ENCODE measurements at places on chromosomes 16 and 17. TPM values are rescaled to one million over a fixed set of nuclear protein-coding genes. Genes with fewer than 3 reads are reported as not detected.

DNA sequence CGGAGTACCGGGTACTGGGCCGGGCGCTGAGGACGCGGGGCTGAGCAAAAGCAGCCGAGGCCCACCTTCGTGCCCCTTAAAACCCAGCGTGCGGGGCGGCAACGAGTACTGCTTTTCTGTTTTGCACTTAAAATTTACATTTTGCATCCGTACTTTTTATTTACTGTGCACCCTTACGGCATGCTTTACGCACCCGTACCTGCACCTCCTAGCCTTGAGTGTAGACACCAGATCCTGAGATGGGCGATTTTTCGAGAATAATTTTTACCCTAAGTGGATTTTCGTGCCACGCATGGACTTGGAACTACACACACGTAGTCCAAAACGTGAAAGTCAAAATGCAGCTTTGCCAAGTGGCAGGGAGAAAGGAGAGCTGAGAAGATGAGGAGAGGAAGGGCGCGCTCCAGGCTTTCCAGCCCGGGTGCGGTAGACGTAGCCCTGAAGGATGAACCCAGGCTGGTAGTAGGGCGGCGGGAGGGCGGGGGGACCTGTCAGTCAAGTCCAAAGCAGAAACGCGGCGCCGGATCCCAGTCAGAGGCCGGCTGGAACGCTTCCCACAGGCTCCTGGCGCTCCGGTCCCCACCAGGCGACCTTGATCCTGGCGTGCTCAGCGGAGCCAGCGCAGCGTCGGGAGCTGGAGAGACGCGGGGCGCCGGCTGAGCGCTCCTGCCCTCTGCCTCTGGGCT is 1.2 kb upstream of the CBLN1 start:
- DNase-seq = no peak

DNA sequence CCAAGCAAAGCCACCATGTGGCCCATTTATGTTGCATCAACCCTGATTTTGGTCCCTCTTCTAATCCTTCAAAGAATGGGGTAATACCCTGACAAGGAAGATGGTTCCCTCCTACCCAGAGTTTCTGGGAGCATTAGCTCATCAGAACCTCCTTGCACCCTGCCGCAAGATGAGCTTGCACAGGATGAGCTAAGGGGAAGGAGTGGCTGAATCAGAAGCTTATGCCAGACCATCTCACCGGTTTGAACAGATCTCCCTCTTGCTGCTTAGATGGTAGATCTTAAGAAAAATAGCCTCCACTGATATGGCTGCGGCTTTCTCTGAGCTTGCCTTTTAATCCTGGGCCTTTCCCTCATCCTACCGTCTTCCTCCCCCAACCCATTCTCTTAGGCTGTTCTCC is 175.1 kb downstream of the SOX9 start:
- DNase-seq = no peak

- peak; percentile 77 for DNase-seq
Observed at GRCh38 chr17:74960570-74961342, 11.8 kb downstream of the HID1 start.

- DNase-seq = no peak
Observed at GRCh38 chr16:8548166-8548565, 42.1 kb downstream of the TMEM114 start.

- DNase-seq = no peak
Observed at GRCh38 chr17:83144421-83145357, 65.3 kb downstream of the METRNL start.

- no peak for DNase-seq
Observed at GRCh38 chr17:59684967-59685366, 22.3 kb downstream of the PTRH2 start.

DNA sequence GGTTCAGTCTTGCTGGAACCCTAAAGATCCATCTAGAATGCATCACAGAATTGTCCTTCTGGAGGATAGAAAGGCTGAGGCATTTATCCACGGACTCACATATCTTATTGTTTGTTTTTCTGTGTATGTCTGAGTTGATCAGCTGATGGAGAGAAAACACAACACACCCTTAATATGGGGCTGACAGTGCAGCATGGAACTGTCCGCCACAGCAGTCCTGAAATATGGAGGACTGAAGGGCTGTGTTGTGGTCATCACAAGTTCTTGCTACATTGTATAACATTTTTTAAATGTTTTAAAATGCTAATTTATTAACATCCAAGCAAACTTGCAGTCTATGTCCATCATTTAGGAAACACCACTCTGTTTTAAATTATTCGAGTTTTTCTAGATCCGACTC is 448.9 kb upstream of the ERCC4 start:
- peak; percentile 4 for DNase-seq

DNA sequence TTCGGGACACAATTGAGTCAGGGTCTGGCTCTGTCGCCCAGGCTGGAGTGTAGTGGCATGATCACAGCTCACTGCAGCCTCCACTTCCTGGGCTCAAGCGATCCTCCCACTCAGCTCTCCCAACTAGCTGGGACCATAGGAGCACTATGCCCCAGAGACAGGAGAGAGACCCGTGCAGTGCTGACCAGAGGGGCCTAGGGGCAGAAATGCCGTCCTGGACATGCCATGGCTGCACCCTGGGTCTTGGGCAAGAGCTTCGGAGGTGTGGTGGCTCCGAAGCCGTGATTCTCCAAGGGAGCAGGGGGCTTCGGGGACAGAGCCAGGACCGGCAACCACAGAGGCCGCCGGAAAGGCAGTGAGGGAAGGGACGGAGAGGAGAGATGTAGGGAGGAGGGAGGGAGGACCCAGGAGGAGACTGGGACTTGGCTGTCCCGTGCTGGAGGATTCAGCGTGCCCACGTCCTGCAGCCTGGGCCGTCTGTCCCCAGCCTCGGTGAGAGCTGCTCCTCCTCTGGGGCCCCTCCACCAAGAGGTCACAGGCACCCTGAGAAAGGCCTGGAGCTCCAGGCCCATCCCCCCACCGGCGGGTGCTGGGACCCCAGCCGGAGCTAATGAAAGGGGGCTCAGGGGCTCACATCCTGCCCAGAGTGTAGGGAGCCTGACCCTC is 21.9 kb downstream of the TPSD1 start:
- no peak for DNase-seq

DNA sequence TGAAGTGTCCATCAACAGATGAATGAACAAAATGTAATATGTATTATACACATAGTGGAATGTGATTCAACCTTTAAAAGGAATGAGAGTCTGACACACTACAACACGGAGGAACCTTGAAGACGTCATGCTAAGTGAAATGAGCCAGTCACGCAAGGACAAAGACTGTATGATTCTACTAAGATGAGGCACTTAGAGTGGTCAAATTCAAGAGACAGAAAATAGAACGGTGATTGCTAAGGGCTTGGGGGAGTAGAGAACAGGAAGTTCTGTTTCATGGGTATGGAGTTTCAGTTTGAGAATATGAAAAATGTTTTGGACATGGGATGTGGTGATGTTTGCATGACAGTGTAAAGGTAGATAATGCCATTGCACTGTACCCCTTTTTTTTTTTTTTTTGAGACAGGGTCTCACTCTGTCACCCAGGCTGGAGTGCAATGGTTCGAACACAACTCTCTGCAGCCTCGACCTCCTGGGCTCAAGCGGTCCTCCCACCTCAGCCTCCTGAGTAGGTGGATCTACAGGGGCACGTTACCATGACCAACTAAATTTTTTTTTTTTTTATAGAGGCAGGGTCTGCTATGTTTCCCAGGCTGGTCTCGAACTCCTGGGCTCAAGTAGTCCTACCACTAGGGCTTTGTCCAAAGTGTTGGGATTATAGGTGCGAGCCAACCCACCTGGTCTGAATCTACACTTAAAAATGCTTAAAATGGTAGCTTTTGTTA is 2.9 kb upstream of the CCDC102A start:
- no peak for DNase-seq

- no peak for DNase-seq
Observed at GRCh38 chr17:2034157-2034556, 4.2 kb downstream of the DPH1 start.

DNA sequence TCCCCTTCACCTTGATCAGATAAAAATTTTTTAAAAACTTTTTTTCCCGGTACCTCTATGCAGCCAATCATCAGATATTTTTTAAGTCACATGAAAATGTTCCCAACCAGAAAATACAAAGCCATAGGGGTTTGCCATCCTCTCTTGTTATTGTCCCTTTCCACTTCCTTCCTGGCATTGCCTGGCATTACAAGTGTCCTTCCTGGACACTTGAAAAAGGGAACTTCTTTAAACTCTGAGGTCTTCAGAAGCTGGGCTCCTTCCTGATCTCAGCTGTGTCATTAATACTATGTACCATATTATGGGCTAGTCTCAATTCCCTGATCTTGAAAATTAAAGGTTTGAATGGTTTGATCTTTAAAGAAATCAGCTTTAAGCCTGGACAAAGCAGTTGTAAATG is 64.9 kb downstream of the TEX14 start:
- no peak for DNase-seq

DNA sequence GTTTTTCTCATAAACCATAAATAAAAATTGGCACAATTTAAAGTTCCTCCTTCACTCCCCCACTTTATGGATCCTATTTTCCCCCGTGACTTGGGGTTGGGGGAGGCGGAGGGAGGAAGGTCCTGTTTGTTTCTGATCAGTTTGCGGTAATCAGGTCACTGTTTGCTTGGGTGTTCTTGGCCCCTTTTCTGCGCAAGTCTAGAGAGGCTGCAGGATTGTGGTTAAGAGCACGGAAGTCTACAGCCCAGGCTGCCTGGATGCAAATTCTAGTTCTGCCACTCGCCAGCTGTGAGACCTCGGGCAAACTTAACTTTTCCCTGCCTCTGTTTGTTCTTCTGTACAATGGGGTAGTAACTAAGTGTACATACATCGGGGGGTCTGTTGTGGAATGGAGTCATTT is 12.1 kb downstream of the ATP2C2 start:
- DNase-seq = no peak

- no peak for DNase-seq
Observed at GRCh38 chr17:37291351-37291750, 84.4 kb upstream of the C17orf78 start.

DNA sequence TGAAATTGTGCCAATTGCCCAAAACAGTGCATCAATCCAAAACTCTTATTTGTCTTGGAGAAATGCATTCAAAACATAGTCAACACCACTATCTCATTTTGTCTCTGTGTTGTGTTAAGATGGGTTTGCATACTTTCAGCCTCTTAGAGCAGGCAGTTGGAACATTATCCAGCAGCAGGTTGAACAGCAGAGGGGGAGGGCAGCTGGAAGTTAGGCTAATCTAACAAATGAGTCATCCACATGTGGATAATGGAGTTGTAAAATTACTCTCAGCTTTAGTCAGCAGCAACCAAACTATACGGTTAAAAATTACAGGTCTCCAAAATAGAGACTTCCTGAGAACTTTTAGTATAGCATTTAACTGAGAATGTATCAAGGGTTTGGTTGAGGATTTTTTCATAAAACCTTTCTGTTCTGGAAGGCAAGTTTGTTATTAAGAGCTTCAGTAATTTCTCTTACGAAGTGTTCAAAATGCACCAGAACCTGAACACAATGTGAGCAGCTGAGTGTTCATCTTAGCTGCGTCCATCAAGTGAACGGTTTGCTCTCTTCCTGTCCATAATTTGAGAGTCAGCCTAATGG is 46.3 kb downstream of the PRKCA start:
- peak; percentile 55 for DNase-seq

DNA sequence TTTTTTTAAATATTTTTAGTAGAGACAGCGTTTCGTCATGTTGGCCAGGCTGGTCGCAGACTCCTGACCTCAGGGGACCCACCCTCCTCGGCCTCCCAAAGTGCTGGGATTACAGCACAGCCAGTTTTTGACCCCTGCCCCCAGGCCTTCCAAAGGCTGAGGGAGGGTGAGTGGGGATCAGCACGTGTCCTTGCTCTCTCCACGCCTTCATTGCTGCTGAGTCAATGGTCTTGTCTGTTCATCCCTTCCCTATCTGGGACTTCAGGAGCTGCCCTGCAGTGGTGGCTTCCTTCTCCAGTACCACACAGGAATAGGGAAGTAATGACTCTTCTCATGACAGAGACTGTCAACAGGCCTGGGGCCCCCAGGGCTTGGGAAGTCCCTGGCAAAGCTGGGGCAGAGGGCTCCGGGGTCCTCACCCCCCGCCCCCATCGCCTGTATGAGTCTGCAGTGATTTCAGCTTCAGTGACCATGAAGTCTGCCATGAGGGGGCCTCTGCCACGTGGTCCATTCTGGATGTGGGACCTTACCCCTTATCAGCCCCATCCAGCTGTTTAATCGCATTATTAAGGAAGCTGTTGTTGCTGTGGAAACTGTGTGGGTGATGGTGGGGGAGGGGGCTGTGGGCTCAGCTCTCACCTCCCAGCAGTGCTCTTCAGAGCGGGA is 6.1 kb downstream of the ABCC3 start:
- no peak for DNase-seq

DNA sequence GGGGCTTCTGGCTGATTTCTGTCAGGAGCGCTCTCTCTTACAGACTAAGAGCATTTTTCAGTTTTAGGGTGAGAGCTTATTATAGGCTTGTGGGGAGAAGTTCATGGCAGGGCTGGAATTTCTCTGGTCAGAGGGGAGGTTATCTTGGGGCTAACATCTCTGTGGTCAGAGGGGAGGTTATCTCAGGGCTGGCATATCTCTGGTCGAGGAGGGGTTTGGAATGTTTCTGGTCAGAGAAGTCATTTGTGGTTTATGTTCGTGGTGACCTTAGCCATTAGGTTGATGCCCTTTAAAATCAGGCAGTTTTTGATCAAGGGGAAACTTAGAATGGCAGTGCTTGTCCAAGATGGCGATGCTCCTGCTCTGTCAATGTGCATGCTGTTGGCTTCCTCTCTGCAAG is 10.8 kb upstream of the USP31 start:
- no peak for DNase-seq

DNA sequence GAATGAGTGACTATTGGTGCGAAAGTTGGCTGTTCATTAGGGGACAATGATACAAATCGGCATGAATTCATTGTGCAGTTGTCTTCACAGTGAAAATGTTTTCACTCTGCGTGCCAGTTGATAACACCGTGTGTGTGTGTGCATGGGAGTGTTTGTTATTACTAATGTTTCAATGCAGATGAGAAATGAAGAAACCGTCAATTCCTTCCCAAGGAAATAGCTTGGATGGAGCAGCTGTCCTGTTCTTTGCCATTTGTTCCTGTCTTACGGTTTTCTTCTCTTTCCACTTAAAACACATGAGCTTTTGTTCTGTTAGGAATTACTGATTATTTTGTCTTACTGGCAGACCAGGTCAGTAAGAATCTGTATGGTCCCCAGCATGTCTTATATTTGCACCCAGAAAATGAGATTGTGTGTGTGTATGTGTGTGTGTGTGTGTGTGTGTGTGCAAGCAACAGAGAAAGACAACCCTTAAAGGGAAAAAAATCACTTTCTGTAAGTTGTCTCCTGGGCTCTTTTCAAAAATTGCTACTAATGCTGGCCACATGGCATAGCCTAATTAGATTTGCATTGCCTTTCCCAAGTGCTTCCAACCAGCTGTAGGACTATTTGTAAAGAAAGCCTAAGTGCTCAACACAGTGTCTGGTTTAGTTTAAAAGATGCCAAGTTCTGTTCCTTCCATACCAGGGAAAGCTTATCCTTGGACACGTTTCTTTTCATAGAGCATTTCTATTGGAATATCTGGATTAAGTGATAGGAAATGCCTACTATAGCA is 23.8 kb downstream of the SHISA9 start:
- DNase-seq = no peak

- no peak for DNase-seq
Observed at GRCh38 chr16:11869353-11870228, 18.2 kb upstream of the RSL1D1 start.

The CMTM4 gene
- 3.3 TPM for total RNA-seq

The RTN4RL1 gene
- 0.11 TPM for total RNA-seq

The GIT1 gene
- total RNA-seq = 60.5 TPM

The EME1 gene
- total RNA-seq = 40.8 TPM

The TP53TG3F gene
- 0.19 TPM for total RNA-seq

The C16orf89 gene
- not detected for total RNA-seq

The GUCY2D gene
- not detected for total RNA-seq

The LITAFD gene
- total RNA-seq = not detected

The HOXB1 gene
- not detected for total RNA-seq

All from activated CD4-positive, alpha-beta T cell treated with anti-CD3 and anti-CD28 coated beads for 36 hours (primary cell).